ENCODE measurements at places on chromosomes 6 and 20.

DNA sequence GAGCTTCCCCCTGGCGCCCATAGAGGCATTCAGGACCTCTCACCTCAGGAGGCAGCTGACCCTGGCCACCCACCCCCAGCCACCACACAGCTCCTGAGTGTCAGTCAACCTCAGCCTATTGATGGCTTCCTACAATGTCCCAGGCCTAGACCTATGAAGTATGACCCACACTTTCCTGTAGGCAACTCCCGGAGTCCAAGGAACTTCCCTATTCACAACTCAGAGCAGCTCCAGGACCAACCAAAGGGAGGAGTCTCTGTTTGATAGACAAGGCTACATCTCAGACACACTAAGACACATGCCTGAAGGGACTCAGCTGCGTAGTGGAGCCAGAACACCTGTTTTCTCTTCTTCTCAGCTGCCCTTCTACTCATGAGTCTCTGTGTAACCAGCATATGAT, 169.1 kb downstream of the MAFB start:
- DNase-seq = no peak

GRCh38 chr6:127277878-127278843, 11.5 kb downstream of the RNF146 start:
- DNase-seq = no peak

DNA sequence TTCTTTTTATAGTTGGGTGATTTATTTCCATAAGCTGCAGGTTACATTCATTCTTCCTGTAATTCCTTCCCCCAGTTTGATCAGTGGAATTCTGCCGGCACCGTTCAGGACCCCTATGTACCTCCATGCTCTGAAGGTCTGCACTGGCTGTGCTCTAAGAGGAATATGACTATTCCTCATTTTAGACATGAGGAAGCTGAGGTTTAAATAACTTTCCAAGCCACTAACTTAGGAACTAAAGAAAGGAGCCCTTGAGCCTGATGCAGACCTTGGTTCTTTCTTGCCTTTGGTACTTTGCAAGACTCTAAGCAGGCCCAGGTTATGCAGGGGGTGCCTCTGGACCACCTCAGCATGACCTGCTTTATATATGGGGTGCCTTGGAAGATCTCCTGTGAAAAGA, 318.5 kb downstream of the QKI start:
- no peak for DNase-seq

GRCh38 chr20:23180451-23180921, 94.4 kb upstream of the CD93 start:
- no peak for DNase-seq

DNA sequence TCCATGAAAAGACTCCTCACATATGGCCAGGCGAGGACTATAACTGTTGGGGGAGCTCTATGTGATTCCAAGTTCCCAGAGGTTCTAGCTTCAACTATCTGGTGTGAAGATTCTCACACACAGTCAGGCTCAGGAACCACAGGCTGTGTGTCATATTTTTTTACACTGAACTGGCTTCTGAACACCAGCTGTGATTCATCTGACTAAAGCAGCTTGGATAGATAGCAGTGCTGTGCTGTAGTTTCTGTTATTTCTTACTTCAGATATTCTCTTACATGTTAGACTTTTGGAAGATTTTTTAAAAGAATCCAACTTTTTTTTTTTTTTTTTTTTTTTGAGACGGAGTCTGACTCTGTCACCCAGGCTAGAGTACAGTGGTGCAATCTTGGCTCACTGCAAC, 140.7 kb upstream of the MCHR2 start:
- no peak for DNase-seq

GRCh38 chr6:85449388-85449817, 480 bp upstream of the NT5E start:
- DNase-seq = peak; percentile 59

- DNase-seq = no peak
Observed at GRCh38 chr6:75372884-75373283, 88.3 kb upstream of the TMEM30A start.

DNA sequence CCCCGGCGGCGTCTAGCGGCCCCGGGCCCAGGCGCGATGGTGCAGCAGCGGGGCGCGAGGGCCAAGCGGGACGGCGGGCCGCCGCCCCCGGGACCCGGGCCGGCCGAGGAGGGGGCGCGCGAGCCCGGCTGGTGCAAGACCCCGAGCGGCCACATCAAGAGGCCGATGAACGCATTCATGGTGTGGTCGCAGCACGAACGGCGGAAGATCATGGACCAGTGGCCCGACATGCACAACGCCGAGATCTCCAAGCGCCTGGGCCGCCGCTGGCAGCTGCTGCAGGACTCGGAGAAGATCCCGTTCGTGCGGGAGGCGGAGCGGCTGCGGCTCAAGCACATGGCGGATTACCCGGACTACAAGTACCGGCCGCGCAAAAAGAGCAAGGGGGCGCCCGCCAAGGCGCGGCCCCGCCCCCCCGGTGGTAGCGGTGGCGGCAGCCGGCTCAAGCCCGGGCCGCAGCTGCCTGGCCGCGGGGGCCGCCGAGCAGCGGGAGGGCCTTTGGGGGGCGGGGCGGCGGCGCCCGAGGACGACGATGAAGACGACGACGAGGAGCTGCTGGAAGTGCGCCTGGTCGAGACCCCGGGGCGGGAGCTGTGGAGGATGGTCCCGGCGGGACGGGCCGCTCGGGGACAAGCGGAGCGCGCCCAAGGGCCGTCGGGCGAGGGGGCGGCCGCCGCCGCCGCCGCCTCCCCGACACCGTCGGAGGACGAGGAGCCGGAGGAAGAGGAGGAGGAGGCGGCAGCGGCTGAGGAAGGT, 715 bp downstream of the SOX12 start:
- DNase-seq = peak; percentile 48

DNA sequence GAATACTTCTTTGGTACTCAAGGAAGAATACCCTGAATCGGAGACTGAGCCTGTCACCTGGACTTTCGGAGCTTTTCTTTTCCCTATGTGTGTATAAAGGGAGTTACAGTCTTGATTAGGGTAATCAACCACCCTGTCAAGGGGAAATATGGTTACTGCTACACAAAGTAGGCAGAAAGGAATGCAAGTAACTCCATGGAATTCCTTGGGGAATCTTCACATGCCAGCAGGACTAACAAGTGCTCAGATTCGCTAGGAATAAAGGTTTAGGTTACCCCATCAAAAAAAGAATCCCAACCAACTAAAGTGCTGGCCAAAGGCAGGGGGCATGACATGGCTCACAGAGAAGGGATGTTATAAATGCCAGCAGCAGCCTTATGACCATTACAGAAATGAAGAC, 10.4 kb downstream of the KCNS1 start:
- no peak for DNase-seq

DNA sequence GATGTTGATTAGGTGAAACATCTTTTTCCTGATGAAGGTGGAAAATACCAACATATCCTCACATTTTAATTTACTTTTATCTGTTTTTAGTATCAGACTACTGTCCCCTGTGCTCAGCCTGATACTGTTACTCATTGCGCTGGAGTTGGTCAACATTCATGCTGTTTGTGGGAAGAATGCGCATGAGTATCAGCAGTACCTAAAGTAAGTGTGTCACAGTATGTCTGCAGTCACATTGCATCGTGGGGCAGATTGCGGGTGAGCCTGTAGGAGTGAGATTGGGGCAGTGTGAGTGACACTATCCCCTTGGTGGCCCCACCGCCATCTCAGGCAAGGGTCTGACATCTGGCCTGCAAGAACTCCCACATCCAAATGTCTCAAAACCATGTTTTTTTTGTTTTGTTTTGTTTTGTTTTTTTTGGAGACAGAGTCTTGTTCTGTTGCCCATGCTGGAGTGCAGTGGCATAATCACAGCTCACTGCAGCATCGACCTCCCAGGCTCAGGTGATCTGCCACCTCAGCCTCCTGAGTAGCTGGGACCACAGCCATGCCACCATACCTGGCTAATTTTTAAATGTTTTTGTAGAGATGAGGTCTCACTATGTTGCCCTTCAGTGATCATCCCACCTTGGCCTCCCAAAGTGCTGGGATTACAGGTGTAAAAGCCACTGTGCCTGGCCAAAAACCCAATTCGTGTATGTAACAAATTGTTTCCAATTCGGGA, 27.8 kb downstream of the ERMARD start:
- DNase-seq = no peak

DNA sequence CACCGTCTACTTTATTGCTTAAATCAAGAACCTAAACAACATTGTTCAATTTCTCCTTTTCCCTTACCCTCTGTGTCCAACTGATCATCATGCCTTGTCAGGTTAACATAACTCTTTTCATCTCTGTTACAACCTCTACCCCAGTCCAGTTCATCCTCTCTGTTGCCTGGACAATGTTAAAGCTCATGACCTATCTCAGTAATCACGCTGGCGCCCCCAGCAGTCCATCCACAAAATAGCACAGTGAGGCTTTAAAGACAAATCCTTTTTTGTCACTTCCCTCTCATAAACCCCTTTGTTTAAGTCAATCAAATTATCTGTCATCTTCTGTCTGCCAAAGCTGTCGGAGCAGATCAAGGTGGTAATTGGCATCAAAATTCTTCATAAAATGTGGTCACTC, 140.1 kb downstream of the QKI start:
- peak; percentile 36 for DNase-seq

GRCh38 chr20:4304601-4305000, 289.2 kb upstream of the RNF24 start:
- DNase-seq = no peak

DNA sequence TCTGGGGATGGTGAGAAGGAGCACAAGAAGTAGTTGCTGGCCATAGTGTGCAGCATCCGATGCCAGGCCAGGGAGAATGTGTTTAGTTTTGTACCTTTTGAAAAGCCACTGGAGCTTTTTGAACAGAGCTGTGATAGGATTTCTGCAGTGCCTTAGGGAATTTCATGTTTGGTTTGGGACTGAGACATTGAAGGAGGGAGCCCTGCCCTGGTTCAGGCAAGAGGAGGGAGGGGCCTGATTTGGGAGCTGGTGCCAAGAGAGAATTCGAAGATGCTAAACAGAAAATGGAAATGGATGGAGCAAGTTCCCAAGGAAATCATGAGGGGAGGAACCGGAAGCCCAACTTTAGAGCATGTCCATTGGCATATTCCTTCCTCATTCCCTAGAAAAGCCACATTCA, 80.7 kb downstream of the KIZ start:
- no peak for DNase-seq

GRCh38 chr20:57400231-57400701, 9.1 kb downstream of the RBM38 start:
- DNase-seq = no peak

DNA sequence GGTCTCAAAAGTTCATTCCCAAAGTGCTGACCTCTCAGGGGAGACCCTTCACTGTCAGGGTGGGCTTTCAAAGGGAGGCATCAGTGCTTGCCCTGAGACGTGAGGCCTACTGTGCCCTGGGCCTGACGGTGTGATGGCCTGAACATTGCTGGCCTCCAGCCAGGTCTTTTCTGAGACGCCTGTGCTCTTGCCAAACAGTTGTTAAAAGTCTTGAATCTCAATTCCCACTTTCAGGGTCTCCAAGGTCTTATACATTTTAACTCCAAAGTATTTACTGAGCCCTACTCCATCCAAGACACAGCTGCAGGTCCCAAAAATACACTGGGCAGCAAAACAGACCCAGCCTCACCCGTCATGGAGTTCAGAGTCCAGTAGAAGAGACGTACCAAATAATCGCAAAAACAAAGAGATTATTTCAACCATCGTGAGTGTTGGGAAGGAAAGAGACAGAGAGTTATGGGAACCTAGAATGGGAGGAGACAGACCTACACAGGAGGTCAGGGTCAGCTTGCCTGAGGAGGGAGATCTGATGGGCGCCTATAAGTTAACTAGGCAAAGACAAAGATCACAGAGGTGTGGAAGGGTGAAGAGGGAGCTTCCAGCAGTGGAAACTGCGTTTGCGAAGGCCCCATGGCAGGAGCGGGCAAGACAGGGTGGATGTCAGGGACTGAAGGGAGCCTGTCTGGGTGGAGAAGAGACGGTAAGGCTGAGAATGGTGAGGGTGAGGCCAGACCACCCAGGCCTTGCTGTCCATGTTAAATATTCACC, 446.3 kb downstream of the PREX1 start:
- no peak for DNase-seq

GRCh38 chr6:152110886-152111820, 303.7 kb downstream of the ESR1 start:
- no peak for DNase-seq

GRCh38 chr6:169785566-169785965, 34.1 kb downstream of the ERMARD start:
- DNase-seq = no peak

- DNase-seq = no peak
Observed at GRCh38 chr6:35328108-35328723, 14.1 kb upstream of the PPARD start.

- DNase-seq = no peak
Observed at GRCh38 chr20:12270863-12271262, 353.2 kb downstream of the BTBD3 start.

GRCh38 chr20:44997668-44998067, 31.4 kb downstream of the STK4 start:
- no peak for DNase-seq

- peak; percentile 60 for DNase-seq
Observed at GRCh38 chr6:26322645-26323482, 42.1 kb upstream of the BTN3A2 start.

GRCh38 chr6:15927531-15928225, 201.2 kb upstream of the MYLIP start:
- no peak for DNase-seq

DNA sequence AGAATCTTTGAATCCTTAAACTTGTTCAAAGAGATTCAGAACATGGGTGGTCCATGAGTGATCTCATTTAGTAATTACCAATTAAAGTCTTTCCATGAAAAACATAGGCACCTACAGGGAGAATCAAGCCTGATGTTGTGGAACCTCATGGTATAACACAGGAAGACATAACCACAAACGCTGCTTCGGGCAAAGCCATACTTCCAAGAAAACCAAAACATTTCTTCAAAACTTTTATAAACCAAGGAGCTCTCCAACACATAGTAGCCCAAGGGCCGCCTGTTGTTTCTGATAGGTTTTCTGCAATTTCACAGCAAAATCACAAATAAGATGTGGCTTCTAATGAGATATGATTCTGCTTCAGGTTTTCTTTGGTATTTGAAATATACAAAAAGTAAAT, 2.5 kb downstream of the CHD6 start:
- no peak for DNase-seq

DNA sequence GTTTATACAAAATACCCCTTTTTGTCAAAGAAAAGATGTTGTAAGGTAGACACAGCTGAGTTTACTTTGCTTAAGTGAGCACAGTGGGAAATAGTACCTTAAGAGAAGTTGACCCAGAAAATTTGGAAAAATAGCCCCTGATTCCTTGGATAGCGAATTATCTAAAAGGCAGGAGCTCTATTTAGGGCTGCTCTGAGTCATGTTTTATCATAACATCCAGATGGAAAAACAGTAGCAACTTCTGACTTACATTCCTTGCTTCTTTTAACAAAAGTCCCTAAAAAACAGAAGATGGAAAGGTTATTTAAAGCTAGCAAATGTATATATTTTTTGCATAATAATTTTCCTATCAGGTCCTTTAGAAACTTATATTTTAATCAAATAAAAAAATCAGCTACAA, 59.0 kb downstream of the THEMIS start:
- DNase-seq = no peak

GRCh38 chr20:62716198-62716940, 7.7 kb downstream of the NTSR1 start:
- peak; percentile 38 for DNase-seq

GRCh38 chr20:54064939-54065338, 5.5 kb downstream of the BCAS1 start:
- DNase-seq = no peak

- DNase-seq = no peak
Observed at GRCh38 chr6:332671-333070, 40.4 kb downstream of the DUSP22 start.

- DNase-seq = no peak
Observed at GRCh38 chr20:20593447-20594170, 118.8 kb downstream of the RALGAPA2 start.

GRCh38 chr6:39210450-39210849, 18.8 kb downstream of the KCNK5 start:
- DNase-seq = no peak

- no peak for DNase-seq
Observed at GRCh38 chr6:41497994-41498393, 48.2 kb upstream of the FOXP4 start.

All from activated T-helper 2 cell treated with anti-CD3 and anti-CD28 coated beads, Interferon-gamma antibody, Interleukin-2, Interleukin-4, amounts not matched to agents 10 μg/mL and 5 μg/mL and 100 μg/mL, durations not matched to agents 14 hours and 24 hours and 36 hours (primary cell).